Vagina (tissue), 2 donors: ENCODE measurements at places on chromosomes 13 and 19.

- no peak for DNase-seq
Observed at GRCh38 chr13:21330126-21330861, 128.8 kb downstream of the ZDHHC20 start.

GRCh38 chr13:27174766-27175455 is 3.3 kb upstream of the USP12 start:
- no peak for DNase-seq

GRCh38 chr13:111460548-111461444 is 140.4 kb downstream of the TEX29 start:
- peak; percentile 81 for DNase-seq

- DNase-seq = no peak
Observed at GRCh38 chr19:7863157-7863970, 10.8 kb downstream of the PRR36 start.

DNA sequence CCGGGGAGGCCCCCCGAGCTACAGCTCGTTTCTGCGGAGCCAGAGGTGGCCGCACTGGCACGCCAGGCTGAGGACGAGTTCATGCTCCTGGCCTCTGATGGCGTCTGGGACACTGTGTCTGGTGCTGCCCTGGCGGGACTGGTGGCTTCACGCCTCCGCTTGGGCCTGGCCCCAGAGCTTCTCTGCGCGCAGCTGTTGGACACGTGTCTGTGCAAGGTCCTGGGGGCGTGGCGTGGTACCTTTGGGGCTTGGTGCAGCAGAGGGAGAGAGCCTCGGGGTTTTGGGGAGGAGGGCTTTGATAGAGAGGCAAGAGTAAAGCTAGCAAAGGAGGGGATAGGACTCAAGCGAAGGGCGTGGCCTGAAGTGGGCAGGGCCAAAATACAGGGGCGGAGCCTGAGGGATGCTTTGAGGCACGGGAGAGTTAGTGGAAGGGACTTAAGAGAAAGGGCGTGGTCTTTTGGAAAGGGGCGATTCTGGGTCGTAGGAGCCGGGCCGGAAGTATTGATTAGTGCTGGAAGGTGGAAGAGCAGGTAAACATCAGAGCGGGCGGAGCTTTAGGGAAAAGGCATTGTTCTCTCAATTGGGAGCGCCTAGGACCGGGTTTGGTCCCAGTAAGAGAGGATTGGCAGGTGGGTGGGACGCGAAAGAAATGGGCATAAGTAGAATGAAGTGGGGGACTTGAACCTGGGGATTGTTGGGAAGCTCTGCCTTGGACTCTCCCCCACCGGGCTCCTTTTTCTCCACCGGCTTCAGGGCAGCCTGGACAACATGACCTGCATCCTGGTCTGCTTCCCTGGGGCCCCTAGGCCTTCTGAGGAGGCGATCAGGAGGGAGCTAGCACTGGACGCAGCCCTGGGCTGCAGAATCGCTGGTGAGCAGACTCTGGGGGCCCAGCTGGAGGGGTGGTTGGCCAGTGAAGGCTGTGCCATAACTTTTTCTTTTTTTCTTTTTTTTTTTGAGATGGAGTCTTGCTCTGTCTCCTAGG is 1.2 kb downstream of the PPM1N start:
- DNase-seq = no peak

GRCh38 chr19:58033741-58034476 is at the start of gene ZSCAN1:
TSS of gene ZSCAN1 (plus strand) at chr19:58034025. CDS start at chr19:58037837, 3,812 bp downstream.
- no peak for DNase-seq

DNA sequence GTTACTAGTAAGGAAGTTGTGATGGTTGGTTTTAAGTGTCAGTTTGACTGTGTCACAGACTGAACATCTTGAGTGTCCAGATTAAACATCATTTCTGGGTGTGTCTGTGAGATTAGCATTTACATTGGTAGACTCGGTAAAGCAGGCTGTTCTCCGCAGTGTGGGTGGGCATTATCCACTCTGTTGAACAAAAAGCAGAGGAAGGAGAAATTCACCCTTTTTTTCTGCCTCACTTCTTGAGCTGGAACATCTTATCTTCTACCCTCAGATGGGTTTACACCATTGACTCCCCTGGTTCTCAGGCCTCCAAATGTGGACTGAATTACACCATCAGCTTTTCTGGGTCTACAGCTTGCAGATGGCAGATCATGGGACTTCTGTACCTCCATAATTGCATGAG is 63.7 kb upstream of the ZDHHC20 start:
- DNase-seq = no peak

- DNase-seq = no peak
Observed at GRCh38 chr19:42497492-42498168, 30.7 kb downstream of the CEACAM1 start.
